ENCODE measurements at places on chromosomes 5 and 9.

- DNase-seq: no peak
Measured at GRCh38 chr5:54602475-54602874, 84.9 kb downstream of the SNX18 start.

GRCh38 chr9:6996061-6996854, 238.5 kb downstream of the KDM4C start:
- DNase-seq: no peak

- DNase-seq: no peak
Measured at GRCh38 chr5:155019601-155020226, 6.2 kb downstream of the KIF4B start.

DNA sequence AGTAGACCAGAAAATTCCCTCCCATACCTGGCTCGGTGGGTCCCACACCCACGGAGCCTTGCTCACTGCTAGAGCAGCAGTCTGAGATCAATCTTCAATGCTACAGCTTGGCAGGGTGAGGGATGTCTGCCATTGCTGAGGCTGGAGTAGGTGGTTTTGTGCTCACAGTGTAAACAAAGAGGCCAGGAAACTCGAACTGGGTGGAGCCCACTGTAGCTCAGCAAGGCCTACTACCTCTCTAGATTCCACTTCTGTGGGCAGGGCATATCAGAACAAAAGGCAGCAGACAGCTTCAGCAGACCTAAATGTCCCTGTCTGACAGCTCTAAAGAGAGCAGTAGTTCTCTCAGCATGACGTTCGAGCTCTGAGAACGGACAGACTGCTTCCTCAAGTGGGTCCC, 5.6 kb upstream of the GZMA start:
- DNase-seq: no peak

- no peak for DNase-seq
Measured at GRCh38 chr5:126455728-126456127, 32.5 kb downstream of the GRAMD2B start.

GRCh38 chr5:39675676-39676075, 250.9 kb upstream of the DAB2 start:
- DNase-seq: no peak
